GF-D8 (cell line): ENCODE measurements at places on chromosomes 5 and 9.

GRCh38 chr5:172065431-172066065 lies 59.1 kb upstream of the FBXW11 start:
- no peak for DNase-seq

- no peak for DNase-seq
These were observed 70.8 kb upstream of the RPS23 start for GRCh38 chr5:82348784-82349425.

DNA sequence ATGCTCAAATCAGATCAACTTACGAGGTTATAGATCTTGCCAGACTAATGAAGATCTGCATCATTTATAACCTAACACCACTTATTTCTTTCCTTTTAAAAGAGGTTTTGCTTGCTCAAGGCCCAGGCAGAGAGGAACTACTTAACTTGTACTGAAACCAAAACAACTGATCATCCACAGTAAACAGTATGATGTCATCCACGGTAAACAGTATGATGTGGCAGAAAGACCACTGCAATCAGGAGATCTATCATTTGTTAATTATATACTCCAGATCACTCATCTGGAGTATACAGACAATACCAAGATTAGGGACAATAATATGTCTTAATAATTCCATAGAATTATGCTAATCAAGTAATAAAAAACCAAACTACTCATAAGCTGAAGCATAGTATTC lies 116.8 kb downstream of the ADAMTS6 start:
- no peak for DNase-seq

DNA sequence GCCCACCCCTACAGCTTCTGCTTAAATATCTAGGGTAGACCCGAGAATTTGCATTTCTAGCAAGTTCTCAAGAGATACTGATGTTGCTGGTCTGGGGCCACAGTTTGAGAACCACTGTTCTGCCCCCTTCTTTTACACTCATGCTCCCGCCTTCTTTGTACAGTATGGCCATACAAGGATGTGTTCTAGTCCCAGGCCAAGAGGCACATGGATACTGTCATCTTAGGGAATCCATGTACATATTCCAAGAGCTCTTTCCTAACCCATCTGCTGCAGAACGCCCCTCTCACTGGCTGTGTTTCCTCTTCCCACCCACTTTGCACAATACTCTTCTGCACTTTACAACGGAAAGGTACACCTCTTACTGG lies 44.4 kb downstream of the FGF18 start:
- no peak for DNase-seq

DNA sequence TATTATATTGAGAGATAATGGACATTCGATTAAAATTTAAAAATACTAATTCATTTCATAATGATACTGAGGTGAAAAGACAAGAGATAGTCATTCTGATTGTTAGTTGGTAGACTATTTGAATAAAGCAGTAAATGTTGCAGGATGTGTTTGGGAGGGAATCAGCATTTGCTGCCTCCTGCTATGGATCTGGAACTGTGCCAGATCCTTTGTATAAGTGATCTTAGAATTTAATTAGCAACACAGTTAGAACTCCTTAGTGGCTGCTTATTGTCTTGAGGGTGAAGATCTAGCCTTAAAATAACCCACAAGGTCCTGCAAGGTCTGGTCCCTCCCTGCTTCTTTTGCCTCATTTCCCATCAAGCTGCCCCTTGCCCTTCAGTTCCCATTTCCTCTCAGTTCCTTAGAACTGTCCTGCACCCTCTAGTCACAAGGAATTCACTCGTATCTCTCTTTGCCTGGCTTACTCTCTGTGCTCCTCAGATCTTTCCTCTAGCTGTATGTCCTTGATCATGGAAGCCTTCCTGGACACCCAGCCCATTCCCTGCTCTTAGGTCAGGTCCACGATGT lies 12.5 kb downstream of the LECT2 start:
- no peak for DNase-seq

GRCh38 chr5:139863855-139864558 lies 68.4 kb downstream of the PSD2 start:
- no peak for DNase-seq

GRCh38 chr5:153081385-153081784 lies 409.1 kb upstream of the GRIA1 start:
- no peak for DNase-seq

DNA sequence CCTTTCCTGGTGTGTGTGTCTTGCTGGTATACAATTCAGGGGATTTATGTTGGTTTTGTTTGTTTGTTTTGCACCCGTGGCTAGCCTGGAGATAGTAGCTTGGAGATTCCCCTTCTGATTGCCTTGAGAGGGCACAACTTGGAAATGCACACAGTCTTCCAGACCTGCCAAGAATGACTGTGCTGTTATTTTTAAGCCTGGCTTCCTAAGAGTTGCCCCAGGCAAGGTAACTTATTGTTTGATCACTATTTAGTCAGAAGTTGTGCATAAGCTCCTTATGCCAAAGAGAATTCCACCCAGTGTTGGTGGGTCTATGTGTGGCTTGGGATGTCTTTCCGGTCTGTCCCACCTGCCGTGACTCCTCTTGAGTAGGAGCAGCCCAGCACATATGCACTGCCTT lies 421.9 kb upstream of the KCNN2 start:
- DNase-seq = no peak

DNA sequence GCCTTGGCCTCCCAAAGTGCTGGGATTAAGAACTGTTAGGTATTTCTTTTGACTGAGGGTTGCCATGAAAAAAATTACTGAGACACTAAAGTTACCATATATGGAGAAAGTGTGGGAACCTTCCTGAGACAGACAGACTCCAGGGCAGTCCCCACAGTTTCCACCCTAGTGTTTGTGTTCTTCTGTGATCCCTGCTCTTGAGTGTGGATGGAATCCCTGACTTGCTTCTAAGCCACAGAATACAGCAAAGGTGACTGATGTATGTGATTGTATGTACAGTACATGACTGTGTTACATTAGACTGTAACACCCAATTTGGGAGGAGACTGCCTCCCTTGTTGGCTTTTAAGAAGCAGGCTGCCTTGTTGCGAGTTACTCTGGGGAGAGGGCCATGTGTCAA lies 24.7 kb upstream of the ADAM19 start:
- DNase-seq = no peak
